ENCODE measurements at places on chromosomes 2 and 18. TPM values are rescaled to one million over a fixed set of nuclear protein-coding genes. Genes with fewer than 3 reads are reported as not detected.

Gene TMEM185B
- total RNA-seq = 24.0 TPM

Gene ESPNL
- total RNA-seq = 0.41 TPM

Gene ALPG
- not detected for total RNA-seq

Gene AGFG1
- total RNA-seq = 17.7 TPM

Gene MAP3K19
- not detected for total RNA-seq

Gene B3GNT7
- total RNA-seq = 47.2 TPM

Gene RGPD3
- 0.08 TPM for total RNA-seq
